Activated naive CD4-positive, alpha-beta T cell treated with Interleukin-2 at 50 U/mL for 16 hours (primary cell): ENCODE measurements at places on chromosomes 12 and 14.

DNA sequence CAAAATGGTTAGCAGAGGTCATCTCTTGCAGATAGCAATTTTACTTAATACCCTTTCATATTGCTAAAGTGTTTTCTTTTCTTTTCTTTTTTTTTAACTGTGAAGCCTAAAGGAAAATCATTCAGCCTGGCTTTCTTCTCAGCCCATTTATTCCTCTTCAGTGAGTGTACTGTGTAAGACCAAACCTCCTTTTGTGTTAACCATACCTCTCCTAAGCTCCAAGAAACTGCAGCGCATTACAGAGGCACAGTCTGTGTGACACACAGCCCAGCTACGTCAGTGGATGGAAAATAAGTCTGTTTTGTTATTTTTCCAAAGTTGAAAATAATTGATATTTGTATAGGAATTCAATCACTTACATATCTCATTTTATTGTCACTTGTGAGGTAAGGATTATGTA is 21.7 kb downstream of the DCAF5 start:
- no peak for DNase-seq

- DNase-seq: no peak
Observed at GRCh38 chr14:95046711-95047681, 110.3 kb downstream of the DICER1 start.

DNA sequence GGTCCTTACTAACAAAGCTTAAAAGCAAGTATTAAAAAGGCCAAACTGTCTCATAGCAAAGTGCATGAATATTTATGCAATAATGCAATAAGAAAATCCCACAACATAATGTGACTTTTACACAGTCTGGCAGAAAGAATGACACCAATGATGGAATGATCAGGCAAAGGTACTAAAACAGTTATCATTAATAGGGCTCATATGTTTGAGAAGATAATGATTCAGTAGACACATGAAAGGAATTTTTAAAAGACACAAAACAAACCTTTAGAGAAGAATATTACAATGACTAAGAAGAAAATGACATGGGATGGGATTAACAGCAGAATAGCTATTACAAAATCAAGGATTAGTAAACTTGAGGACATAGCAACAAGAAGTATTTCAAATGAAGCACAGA is 1411.2 kb upstream of the TMEM132C start:
- no peak for DNase-seq

DNA sequence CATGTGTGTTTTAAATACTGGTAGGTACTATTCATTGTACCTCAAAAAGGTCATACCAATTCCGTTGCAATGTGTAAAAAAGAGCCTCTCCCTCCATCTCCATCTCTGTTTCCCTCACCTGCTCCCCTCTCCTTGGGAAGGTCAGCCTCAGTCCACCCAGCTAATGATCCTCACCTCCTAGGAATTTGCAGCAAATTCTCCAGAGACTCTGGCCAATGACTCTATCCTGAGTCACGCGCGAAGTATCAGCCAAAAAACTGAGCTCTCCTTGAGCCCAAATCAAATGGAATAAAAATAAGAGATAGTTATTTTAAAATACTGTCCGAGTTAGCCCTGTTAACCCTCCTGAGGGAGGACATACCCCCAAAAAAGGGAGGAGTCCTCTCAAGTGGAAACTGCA is 148.4 kb downstream of the DPF3 start:
- DNase-seq: no peak

DNA sequence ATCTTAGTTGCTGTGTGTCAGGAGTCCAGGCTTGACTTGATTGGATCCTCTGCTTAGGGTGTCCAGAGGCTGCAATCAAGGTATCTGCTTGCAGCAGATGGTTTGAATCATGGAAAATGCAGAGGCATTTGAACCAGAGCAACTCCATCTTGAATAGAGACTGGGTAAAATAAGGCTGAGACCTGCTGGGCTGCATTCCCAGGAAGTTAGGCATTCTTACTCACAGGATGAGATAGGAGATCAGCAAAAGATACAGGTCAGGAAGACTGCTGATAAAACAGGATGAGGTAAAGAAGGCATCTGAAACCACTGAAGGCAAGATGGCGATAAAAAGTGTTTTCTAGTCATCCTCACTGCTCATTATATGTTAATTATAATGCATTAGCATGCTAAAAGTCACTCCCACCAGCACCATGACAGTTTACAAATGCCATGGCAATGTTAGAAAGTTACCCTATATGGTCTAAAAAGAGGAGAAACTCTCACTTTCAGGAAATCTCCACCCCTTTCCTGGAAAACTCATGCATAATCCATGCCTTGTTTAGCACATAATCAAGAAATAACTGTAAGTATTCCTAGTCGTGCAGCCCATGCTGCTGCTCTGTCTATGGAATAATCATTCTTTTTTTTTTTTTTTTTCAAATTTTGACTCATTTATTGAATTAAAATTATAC is 218.3 kb upstream of the CPNE8 start:
- DNase-seq: no peak

GRCh38 chr12:62934799-62935674 is at the start of gene PPM1H:
Gene PPM1H (minus strand): TSS chr12:62935150. CDS start chr12:62934736, 414 bp downstream.
- DNase-seq: peak; percentile 3

DNA sequence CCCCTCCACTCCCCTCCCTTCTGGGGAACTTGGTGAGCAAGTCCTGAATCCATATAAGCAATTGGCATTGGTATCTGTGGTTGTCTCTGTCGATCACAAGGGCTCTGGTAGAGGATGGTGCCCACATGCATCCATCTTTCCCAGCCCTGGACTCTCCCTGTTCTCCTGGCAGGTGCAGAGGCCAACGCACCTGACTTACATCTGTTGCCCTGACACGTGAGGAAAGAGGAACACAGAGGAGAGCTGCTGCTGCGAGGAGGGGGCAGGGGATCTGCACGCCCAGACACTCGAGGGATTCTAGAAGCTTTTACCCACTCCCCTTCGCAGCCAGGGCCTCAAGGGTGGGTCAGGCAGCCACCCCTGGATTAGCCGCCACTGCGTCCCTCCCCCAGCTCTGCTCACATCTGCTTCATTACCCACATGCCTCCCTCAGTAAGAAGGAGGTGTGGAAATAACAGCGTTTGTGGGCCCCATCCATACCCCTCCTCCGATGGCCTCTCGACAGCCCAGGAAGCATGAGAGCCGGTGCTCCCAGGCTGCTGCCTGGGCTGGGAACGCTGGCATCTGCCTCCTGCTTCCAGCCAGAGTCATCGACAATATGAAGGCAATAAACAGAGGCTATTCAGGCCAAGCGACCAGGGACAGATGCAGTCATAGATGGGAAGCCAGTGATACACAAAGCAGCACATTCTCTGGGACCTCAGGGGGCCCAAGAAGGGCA is 56.5 kb downstream of the KDM2B start:
- DNase-seq: no peak

GRCh38 chr12:102481705-102482425 is 1.5 kb upstream of the IGF1 start:
- no peak for DNase-seq

GRCh38 chr14:49467091-49467490 is 119.1 kb downstream of the RPS29 start:
- DNase-seq: no peak

GRCh38 chr14:82009076-82009475 is 475.4 kb upstream of the SEL1L start:
- DNase-seq: no peak

DNA sequence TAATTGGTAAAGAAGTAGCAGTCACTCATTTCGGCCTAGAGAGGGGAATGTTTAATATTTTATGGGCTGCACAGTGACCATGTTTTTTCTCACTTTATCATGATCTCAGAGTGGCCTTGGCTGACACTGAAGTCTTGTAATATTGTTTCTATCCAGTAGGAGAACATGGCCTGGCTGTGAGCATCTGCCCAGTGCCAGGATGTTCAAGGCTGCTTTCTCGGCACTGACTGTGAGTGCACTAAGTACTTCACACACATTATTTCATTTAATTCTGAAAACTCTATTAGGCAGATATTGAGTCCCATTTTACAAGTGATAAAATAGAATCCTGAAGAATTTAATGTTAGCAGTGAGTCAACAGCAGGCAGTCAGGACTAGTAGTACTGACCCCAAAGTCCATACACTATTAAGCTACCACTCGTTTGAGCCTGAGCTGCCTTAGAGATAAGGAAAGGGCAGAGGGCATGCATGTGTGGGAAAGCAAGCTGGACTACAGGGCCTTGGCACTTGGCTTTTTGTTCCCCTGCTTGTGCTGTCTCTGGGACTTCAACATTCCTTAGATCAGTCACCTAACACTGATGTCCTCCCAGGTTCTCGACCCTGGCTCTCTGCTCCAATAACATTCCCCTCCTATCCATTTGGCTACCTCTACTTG is 42.2 kb upstream of the APPL2 start:
- no peak for DNase-seq

DNA sequence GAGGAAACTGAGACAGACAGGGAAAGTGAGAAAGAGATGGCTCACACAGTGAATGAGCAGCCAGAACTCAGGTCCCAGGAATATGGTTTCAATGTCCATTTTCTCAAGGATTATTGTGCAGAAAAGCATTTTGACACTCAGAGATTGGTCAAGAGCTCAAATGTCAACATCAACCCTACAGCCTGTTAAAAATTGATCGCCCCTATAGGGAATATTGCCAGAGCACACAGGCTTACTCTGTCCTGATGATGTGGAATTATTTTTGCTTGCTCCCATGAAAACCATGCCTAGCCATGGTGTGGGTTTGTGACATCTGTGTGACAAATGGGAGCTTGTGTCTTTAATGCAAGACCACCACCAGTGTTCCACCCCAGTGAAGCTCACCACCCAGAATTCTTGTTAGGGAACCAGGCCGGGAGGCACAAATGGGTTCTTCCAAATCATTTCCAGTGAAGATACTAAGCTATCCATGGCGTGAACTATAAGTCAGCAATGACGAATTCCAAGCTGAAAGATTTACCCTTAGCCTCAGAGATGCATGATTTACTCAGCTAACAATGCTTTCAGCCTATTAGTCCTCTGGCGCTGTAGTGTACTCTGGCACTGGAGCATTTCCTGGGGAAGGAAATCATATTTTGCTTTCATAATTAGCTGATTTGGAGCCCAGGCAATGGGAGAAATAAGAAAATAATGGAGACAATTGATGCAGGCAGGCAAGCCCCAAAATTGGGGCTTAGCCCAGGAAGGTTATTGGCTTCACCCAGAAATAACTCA is 1188.2 kb upstream of the TMEM132C start:
- no peak for DNase-seq

DNA sequence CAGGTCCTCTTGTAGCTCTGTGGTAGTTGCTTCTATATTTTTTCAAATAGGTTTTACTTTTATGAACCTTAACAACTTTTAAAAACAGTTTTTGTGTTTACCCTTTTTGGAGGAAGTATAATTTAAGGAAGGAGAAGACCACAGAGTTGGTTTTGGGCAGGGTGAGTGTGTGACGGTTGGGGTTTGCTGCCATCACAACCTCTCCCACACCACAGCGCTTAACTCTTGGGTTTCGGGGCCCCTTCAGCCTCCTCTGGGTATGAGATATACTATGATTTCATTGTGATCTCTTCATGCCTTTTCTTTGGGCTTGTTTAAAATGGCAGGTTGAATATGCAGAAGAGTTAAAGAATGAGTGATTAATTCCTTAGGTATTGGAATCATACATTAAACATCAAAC is 228.7 kb upstream of the CRY1 start:
- peak; percentile 48 for DNase-seq

DNA sequence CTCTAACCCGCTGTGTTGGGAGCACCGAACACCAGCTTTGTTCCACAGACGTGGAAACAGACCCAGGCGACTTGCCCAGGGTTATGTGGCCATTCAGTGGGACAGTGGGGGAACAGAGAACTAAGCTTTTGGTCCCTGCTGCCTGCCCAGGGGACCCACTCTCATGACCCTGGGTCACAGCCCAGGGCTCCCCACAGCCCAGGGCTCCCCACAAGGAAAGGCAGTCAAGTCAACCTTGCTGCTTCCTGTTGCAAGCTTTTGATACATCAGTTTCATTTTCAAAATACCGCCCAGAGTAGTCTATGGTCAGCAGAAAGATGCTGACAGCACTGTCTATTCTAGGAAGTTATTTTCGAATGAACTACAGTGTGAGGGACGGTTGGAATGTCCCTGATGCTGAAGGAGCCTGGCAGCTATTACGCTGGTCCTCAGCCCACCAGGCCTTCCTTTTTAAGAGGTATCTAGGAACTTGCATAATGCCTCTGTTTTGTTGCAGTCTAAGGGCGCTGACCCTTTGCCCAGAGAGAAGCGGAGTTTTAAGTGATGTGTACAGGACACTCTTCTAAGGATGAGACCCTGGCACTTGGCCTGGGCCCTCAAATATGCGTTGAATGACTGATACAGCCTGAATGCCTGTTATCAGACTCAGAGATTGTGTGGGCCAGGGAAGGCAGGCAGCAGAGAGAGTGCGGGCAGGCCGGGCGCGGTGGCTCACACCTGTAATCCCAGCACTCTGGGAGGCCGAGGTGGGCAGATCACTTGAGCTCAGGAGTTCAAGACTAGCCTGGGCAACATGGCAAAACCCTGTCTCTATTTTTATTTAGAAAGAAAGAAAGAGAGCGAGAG is 12.6 kb upstream of the TTC7B start:
- peak; percentile 15 for DNase-seq
